Neuronal stem cell (in vitro differentiated cells): ENCODE measurements at places on chromosomes 12 and 14.
A peak's percentile ranks its signal among the peaks of the same experiment; 100 is the strongest.

DNA sequence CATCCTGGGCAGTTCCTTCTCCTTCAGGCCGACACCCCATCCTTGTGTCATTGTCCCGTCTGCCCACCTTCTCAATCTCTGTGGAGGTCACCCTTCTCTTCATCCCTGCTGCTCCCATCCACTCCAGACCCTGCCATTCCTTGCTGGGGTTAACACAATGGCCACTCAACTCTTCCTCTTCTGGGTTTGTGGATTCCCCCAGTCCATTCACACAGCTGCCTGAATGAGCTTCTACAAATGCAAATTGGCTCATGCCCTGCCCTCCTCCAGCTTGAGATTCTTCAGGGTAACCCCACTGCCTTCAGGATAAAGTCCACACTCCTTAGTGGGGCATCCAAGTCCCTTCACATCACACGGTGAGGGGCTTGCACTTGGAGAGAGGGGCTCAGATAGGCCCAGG lies 17.2 kb upstream of the PRMT8 start:
- DNase-seq, result no peak

DNA sequence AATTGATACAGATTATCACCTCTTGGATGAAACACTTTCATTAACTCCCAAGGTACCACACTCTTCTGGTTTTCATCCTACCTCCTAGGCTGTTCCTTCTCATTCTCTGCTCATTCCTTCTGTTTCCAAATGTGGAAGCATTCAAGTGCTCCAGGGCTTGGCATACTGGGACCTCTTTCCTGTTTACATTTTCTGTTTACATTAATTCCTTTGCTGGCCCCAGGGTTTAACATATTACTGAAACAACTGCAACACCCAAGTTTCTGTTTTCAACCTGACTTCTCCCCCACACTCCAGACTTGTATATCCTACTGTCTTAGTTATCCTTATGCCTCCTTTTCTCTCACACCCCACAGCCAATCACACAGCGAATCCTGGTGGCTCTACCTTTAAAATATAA lies 386.3 kb upstream of the GARIN6 start:
- DNase-seq, result no peak

GRCh38 chr14:92464716-92465115 lies 48.9 kb upstream of the RIN3 start:
- DNase-seq, result no peak

DNA sequence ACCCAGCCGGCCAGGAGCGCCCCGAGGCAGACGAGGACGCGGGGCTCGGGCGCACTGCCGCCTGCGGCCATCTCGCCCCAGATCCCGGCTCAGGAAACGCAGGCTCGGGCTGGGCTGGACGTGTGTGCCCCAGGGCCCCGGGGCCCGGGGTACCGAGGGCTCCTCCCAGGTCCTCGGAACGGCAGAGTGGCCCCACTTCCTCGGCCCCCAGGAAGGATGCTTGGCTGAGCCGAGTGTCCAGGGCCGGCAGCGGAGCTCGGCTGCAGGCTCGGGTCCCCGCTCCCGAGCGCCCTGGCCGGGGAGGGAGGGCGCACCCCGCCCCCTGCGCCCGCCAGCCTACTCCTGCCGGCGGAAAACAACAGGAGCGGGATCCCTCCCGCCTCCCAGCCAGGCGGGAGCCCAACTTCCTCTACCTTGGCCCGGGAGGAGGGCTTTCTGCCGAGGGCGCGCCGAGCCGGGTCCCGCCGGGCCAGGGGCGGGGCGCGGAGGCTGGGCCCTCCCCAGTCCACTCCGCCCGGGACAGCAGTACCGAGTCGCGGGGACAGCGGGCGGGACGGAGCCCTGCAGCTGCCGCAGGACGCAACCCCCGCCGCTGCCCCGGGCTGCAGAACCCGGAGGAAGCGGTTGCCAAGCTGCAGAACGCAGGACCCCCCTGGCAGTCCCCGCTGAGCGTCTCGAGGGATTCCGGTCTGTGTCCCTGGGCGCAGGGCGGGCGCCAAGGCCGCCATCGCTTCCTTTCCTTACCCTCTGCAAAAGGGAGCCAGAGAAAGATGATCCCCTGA lies at the start of gene VSIG10:
Gene VSIG10, minus strand, starts transcription at position 411 of the 782 bp plus-strand sequence. Its CDS starts 340 bp downstream, at position 71.
- DNase-seq, result peak; percentile 67

DNA sequence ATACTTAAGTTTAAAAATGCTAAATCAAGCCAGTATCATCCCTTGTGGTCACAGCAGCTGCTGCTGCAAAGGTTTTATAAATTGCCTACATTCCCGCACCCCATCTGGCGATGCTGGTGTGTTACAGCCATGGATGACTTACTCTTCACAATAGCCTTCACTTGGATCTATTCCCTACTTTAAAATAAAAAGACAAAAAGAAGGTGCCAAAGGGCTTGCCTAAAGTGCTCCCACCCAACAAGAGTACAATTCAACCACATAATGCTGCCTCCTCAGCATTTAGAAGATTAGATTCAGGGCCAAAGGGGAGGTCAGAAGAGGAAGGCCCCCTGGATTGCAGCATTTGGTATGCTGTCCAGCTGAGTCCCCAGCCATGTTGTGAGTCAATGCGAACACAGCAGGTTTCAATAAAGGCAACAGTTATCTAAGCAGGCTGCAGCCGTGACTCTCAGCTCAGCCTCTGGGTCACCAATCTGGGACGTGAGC lies 176.1 kb downstream of the DAD1 start:
- peak; percentile 54 for DNase-seq

DNA sequence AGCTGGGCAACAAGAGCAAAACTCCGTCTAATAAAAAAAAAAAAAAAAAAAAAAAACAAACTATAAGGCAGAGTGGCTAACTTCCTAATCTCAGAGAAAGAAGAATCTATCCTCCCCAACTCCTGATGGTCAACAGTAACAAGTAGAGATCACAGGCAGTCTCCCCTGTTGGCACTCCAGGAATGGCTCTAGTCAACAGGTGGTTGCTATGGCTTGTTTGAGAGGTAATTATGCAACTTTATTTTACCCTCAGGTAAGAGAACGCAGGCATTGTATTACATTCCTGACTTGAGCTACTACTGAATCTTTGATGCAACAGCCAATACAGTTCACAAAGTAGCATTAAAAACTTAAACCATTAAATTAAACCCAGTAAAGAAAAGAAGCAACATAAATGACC lies 180.3 kb downstream of the DICER1 start:
- DNase-seq, result no peak

GRCh38 chr14:71320734-71321573 lies 413.7 kb downstream of the PCNX1 start:
- DNase-seq, result peak; percentile 66

DNA sequence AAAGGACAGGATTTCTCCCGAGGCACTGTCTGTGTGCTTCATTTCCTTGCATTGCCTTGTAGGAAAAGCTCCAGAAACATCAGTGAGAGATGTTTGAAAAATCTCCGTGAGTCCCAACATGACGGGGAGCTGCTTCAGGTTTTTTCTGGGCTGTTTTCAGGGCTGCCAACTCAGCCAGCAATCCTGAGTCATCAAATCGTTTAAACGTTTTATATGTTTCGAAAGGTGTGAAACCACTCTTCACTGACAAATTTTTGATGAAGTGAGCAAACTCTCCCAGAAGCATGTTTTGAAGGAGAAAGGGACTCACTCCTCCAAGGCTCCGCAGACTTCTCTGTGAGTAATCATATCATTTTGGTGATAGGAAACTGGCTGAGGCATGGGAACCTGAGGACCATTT lies 240.5 kb downstream of the TMEM132C start:
- DNase-seq, result no peak

DNA sequence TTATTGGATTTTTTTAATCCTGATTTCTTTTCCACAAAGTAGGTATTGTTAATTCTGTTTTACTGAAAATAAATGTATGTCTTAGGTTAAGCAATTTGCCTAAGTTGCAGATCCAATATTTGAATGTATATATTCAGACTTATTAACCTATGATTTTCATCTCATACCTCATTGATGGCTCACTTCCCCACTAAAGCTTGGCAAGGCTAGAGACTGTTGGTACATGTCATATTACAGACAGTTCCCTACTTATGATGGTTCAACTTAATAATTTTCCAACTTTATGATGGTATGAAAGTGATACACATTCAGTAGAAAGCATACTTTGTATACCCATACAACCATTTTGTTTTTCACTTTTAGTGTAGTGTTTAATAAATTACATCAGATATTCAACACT lies 33.2 kb upstream of the KCNH3 start:
- DNase-seq, result no peak

- peak; percentile 97 for DNase-seq
Observed at GRCh38 chr12:53180220-53180930, at the start of the genes CSAD and ZNF740. Gene CSAD (minus strand): TSS chr12:53180925. CDS start chr12:53173470, 7,455 bp downstream. Gene ZNF740 (plus strand): TSS chr12:53180722. CDS start chr12:53181984, 1,262 bp downstream.

- no peak for DNase-seq
Observed at GRCh38 chr12:25817166-25817565, 141.3 kb upstream of the RASSF8 start.

DNA sequence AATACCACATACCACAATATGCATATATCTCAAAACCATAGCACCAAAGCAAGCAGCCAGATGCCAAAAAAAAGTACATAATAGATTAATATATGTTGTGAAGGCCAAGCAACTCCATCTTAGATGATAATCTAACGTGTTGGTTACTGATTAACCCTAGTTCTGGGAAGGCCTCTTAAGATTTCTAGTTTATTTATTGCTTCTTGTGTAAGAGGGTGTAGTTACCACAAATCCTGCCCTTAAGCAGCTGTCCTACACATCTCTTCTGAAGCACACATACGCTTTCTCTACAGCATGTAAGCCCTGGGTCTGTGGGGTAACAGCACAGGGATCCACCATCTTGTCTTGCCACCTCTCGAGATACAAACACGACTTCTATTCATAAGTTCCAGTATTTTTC lies 236.8 kb upstream of the AVPR1A start:
- DNase-seq, result no peak

GRCh38 chr12:59040656-59041055 lies 120.4 kb upstream of the LRIG3 start:
- DNase-seq, result peak; percentile 62

- no peak for DNase-seq
Observed at GRCh38 chr14:55265197-55265596, 6.0 kb upstream of the FBXO34 start.

GRCh38 chr12:120965534-120966091 lies 12.7 kb upstream of the HNF1A start:
- no peak for DNase-seq

DNA sequence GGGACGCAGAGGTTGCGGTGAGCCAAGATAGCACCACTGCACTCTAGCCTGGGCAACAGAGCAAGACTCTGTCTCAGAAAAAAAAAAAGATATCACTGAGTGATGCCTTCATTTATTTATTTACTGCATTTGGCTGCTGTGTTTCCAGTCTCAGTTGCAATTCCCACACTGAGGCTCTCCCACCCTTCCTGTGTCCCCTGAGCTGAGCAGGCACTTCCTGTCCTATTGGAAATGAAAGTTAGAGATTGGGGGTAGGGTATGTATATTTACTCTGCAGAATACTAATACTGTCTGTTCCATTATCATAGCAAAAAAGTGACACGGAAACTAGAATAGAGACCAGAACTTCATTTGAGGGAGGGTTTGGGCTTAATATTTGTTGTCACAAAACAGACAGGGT lies 1.6 kb upstream of the RBMS2 start:
- DNase-seq, result no peak

- no peak for DNase-seq
Observed at GRCh38 chr12:128077211-128077916, 189.6 kb upstream of the TMEM132C start.

DNA sequence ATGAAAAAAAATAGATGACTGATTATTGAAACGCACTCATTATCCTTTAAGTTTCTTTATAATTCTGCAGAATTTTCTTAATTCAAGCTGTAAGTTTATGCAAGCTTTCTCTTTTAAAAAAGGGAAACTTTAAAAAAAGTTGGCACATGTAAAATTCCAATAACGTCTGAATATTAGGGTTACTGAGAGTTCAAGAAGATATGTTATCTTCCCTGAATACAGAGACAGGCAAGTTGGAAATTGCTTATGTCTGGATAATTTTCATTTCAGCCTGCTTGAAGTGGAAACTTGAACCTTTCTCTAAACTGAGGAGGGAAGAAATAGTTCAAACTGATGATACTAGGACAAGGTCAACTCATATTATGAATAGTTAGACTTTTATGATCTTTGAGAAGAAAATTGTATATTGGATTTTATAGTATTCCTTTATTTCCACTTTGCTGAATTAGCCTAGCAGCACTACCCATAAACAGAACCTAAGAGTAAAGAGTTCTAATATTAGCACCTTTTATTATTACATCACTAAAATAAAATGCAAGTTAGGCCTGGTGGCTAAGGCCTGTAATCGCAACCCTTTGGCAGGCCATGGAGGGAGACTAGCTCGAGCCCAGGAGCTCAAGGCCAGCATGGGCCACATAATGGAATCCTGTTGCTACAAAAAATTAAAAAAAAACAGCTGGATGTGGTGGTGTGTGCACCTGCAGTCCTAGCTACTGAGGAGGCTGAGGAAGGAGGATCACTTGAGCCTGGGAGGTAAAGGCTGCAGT lies 288.0 kb downstream of the TRHDE start:
- DNase-seq, result no peak

GRCh38 chr14:58697266-58697929 lies 59.6 kb downstream of the DACT1 start:
- no peak for DNase-seq

GRCh38 chr14:64683264-64683663 lies 21.0 kb upstream of the PLEKHG3 start:
- DNase-seq, result no peak

DNA sequence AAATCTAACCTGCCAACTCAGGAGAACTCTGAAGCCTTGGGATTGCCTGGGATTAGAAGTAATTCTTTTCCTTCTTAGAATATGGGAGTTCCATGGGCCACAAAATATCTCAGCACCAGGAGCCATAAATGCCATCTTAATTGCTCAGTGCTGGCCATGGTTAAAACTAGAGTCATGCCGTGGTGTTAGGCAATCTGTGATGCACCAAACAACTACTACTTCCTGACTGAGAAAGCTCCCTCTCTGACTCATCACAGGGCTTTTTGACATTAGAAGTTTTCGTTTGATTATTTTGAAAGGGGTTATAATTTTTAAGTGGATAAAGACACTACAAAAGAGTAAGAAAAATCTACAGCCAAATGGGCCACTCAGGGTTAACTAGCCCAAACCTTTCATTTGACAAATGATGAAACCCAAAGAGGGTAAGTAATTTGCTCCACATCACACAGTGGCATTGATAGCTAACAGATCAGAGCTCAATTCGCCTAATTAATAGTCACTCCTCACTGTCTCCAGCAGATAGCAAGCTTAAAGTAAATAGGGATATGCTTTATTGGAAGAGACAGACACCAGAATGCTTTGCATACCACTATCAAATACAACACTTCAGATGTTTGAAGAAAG lies 377.3 kb downstream of the EMP1 start:
- DNase-seq, result no peak

GRCh38 chr12:51686727-51687126 lies 95.7 kb downstream of the SCN8A start:
- no peak for DNase-seq
